Stimulated activated CD4-positive, alpha-beta T cell treated with anti-CD3 and anti-CD28 coated beads, Interleukin-4, amount 100 ng/mL, for 48 hours (primary cell): ENCODE measurements at places on chromosomes 3 and 15.

GRCh38 chr3:112815981-112816380 lies 30.7 kb downstream of the CD200R1L start:
- DNase-seq: no peak

DNA sequence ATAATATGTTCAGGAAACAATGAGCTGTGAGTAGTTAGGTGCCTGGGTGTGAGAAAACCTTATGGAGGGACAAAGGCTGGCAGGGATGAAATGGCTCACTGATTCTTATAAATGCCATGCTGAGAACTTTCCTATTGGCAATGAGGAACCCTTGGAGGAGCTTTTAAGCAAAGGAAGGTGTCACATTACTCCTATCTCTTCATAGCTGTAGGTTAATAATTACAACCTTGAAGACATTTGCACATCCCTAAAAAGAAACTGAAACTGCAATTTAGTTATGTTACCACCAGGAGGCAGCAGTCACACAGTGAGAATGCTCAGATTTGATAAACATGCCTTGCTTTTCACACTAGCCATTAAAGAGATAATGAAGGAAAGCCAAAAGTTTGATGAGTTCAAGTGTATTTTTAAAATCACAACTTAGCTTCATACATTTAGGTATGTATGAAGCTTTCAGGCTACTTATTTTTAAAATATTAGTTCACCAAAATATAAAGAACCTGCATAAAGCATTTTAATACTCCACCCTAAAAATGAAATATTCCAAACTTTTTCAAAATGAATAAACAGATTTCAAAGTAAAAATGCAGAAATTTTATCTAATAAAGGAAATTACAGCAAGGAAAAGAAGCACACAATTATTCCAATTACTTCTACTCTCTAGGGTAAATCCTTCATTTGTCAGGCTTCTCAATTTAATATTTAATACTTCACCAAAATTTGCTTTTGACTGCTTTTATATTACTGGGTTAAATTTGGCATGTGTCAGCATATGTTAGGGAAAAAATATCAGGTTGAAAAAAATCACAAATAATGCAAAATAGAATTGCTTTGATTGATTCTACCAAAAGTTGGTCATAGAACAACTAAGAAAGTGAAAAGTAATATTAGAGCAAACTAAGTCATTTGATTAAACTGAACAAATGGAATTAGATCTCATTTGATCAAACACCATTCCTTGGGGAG lies 136.9 kb upstream of the SLC2A2 start:
- no peak for DNase-seq

DNA sequence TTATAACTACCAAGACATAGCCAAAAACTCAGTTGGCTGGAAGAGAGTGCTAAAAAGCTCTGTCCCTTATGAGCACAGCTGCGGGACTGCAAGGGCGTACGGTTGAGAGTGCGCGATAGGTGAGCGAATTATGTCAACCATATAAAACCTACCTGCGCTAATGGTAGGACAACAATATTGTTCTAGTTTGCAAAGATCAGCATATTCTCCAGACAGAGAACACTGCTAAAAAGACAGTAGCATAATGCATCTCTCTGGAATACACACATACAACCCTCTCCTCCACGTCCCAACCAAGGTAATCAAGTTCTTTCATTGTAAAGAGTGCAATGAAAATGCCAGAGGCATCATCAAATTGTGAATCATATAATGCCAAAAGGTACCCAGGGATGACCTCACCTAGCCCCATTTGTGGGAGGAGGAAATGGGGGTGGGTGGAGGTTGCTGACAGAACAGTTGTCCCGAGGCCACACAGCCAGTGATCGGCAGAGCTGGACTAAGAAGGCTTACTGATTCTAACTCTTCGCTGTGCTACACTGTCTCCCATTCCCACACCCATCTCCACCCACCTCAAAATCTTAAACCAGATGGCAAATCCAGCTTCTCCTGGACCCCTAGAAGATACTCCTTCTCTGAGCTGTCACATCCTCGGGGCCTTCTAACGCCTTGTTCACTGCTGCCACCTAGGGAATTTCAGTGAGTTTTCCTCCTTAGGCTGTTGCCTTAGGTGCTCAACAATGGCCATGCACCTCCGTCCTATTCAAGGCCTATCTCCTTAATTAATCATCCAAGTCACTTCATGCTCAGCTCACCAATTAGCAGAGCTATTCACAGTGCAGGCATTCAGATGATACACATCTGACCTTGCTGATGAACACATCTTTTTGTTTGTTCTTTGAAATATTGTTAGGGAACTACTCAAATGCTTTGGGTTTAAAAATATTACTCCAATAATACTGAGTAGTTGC lies 60.7 kb downstream of the RPL22L1 start:
- DNase-seq: no peak

DNA sequence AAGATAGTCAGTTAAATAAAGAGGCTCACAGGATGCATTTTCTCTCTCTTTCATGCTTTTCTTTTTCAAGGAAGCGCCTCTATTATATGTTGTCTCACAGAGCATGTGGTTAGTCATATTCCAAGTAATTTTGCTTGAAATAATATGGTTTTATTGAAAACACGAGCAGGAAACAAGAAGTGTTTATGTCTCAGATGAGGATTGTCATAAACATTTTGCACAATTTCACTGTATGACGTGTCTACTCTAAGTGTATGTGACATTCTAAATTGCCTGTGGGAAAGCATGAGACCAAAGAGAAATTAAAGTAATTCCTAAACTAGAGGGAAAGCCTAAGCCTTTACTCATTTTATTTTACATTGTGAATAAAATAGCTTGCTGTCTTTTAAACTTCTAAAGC lies 818.6 kb downstream of the EPHA3 start:
- no peak for DNase-seq

GRCh38 chr3:167078070-167078622 lies 302.0 kb downstream of the ZBBX start:
- DNase-seq: no peak
